ENCODE measurements at places on chromosomes 11 and 22.

DNA sequence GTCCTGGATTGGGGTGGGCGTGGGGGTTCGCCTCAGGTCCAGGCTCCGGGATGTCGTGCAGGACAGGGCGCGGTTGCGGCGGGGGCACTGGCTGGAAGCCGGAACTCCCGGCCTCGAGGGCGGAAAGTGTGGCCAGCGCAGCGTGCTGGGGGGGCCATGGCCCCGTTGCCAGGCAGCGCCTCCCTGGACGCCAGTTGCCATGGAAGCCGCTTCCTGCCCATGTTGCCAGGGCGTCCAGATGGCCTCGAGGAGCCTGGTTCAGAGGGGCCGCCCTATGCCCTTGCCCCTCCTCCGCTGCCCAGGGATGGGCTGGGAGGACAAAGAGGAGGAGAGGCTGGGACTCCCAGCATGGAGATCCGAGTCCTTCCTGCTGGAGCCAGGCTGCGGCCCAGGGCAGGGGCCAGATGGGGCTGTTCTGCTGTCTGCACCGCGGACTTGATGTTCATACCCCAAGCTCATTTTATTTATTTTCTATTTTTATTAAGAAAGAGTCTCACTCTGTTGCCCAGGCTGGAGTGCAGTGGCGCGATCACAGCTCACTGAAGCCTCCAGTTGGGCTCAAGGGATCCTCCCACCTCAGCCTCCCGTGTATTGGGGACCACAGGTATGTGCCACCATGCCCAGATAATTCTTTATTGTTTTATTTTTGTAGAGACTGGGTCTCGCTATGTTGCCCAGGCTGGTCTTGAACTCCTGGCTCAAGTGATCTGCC, 4.6 kb upstream of the CCDC188 start:
- peak; percentile 85 for DNase-seq

GRCh38 chr11:61963016-61963281, 4.5 kb downstream of the FTH1 start:
- no peak for DNase-seq

DNA sequence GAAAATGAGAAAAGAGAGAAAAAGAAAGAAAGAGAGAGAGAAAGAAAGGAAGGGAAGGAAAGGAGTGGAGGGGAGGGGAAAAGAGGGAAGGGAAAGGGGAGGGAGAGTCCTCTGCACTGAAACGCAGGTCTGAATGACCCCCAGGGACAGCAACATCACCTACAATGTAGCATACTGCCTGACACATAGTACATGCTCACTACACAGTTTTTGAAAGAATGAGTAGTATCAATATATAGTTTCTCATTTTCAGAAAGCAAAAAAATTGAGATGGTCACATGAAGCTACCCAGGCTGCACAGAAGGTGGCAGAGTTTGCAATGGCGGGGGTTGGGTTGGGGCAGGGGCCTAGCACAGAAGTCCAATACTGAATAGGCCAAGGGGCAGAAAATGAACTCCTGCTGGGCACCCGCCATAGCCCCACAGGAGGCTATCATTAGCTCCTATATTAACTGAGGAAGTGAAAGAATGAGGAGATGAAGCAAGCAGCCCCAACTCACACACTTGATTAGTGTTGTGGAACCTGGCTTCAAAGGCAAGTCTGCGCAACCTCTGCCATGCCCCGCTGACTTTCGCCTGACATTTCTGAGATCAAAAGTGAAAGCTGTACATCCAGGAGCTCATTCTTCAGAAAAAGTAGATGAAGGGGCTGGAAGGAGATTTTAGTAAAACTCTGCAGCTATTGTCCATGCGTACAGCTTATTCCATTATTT, 241.2 kb upstream of the SYN3 start:
- no peak for DNase-seq

GRCh38 chr11:123211981-123212380, 16.9 kb upstream of the CLMP start:
- no peak for DNase-seq

- no peak for DNase-seq
Measured at GRCh38 chr11:87369888-87370287, 332.2 kb downstream of the TMEM135 start.

DNA sequence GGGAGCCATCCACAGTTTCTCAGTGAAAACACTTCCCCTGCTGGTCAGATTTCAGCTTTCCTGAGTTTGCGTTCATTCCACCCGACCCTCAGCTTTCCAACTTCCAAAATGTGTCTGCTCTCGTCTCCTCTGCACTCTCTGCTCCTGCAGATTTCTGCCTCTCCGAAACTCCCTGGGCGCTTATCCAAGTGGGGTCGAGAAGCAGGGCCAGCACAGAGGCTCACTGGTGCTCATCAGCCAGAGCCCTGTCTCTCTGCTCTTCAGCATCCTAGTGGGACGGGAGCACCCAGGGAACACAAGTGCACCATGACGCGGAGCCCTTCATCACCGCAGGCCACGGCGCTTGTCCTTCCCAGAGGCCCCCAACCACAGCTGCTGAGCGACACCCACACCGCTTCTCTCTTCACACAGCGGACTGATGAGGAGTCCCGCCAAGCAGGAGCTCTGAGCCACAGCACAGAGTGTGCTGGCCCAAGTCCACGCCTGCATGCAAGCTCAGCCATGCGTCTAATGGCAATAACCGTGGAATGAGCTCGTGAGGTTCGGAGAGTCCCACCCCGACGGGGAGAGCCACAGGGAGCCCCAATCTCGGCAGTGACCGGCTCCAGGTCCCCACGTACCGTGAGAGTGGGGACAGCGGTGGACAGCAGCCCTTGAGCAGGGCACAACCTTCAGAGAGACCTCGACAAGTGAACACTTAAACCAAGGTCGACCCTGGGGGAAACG, 27.9 kb upstream of the MOB2 start:
- peak; percentile 40 for DNase-seq

- DNase-seq, result no peak
Measured at GRCh38 chr11:33438301-33438700, 181.1 kb downstream of the HIPK3 start.

GRCh38 chr11:2791139-2791520, 91.3 kb upstream of the KCNQ1OT1 start:
- DNase-seq, result no peak

DNA sequence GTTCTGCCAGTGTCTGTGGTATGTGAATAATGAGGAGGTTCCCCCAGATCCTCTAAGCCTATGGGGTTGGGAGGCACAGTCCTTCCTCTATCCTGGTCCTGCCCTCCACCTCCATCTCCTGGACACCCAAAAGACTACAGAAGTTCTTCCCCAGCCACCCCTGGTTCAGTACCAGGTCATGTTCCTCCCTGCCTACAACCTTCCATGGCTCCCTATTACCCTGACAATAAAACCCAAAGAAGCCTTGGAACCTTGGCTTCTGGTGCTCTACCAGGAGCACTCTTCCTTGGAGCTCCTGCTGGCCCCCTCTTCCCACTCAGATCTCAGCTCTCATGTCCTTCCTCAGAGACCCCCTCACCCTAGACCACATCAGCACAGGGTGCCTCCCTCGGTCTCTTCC, 12.9 kb downstream of the TRPM5 start:
- DNase-seq, result no peak

DNA sequence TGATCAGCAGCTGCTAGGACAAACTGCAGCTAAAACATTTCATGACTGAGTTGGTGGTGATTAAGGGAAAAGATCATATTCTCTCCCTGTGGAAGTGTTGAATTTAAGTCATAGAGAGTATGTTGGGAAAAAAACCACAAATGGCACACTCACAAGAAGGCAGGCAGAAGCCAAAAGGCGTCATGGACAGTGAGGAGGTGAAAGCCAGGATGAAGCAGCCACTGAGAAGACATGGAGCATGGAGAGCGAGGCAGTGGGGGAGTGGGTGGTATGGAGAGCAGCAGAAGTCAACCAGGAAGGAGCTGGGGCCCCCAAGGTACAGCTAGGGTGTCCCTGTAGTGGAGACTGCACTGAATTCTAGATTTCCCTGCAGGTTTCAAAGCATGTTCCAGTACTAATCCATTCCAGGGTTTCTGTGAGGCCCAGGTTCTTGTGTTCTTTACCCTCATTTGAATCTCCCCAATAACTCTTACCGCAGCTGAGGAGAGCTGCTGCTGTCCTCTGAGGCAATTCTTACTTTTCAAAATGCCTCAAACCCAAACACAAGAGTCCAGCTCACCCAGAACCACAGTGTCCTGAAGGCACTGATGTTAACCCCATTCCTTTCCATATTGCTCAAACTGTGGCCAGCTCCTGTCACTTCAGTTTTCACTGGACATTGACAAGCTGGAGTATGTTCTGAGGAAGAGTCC, 191.8 kb upstream of the E2F8 start:
- peak; percentile 86 for DNase-seq

DNA sequence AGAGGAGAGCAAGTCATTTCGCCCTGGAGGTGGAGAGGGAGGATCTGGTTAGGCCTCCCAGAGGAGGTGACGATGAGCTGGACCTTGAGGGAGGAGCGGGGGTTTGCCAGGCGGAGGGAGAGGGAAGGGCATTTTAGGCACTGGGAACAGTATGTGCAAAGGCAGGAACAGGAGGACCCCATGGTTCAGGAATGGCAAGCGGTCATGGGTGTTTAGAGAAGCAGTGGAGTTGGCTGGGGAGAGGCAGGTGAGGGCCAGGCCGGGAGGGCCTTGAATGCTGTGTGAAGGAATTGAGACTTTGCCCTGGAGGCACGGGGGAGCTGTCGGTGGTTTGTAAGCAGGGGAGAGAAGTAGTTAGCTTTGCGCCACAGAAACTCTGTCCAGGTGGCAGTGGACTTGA, 10.3 kb downstream of the PRDM11 start:
- DNase-seq, result no peak

DNA sequence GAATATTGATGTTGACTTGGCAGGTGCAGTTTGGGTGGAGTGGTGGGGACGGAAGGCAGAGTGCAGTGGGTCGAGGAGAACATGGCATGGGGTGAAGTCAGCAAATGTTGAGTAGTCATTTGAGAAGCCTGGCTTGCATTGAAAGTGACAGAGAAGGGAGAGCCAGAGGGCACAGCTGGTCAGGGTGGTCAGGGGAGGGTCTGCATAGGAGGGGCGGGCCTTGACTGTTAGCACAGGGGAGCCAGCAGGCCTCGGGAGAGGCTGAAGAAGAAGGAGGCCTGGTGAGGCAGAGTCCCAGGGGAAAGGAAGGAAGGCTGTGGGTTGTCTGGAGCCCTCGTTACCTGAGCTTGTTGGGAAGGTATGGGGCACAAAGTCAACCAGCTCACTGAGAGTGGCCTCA, 230.8 kb upstream of the TBCEL start:
- no peak for DNase-seq

DNA sequence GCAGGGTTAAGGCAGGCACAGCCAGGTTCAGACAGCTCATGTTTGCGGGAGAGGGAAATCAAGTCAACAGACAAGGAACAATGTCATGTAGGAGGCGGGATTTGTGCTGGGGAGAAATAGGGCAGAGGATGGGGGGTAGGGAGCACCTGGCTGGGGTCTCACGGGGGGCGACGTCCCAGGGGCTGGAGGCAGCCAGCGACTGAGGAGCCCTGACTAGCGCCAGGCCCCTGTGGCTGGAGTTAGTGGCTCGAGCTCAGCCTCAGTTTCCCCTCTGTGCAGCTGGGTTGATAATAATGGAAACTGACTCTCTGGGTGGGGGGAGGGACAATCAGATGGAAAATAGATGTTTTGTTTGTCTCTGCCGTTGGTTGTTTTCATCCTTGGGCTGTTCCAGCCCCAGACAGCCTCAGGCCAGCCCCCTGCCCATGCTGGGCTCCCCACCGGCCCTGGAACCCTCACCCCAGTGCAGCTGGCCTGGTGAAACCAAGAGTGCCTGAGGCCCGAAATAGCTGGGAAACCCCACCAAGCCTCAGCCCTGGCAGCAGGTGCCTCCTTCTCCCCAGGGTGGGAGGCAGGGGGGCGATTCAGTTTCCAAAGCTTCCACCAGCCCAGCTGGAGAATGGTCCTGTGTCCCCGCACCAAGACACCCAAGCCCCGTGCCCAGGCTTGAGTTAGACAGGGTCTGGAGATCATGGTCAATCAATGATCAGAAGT, 44.1 kb downstream of the IGLL5 start:
- no peak for DNase-seq
